Endodermal cell (in vitro differentiated cells): ENCODE measurements at places on chromosomes 3 and 15. TPM values are rescaled to one million over a fixed set of nuclear protein-coding genes. Genes with fewer than 3 reads are reported as not detected.

GXYLT2 gene
- 12.0 to 15.1 TPM (median 14.3 TPM) in 3 replicates for total RNA-seq

DNA sequence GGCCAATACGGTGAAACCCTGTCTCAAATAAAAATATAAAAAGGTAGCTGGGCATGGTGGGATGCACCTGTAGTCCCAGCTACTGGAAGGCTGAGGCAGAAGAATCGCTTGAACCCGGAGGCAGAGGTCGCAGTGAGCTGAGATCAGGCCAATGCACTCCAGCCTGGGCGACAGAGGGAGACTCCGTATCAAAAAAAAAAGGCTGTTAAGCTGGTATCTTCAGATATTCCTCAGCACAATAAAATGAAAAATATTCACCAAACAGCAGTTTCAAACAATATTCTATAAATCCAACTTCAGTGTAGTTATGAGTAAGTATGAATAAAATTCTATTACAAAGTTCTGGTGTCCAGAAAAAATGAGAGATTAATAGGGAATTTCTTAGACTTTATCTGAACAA lies 14.2 kb downstream of the DENND4A start:
- no peaks in the 10 kb centered on the region for H3K36me3 ChIP-seq
- H3K4me3 ChIP-seq = no peak overlapping the region
- H3K4me1 ChIP-seq = no peaks in the 10 kb centered on the region
- no peaks in the 10 kb centered on the region for H3K27me3 ChIP-seq

- H3K4me1 ChIP-seq = no peaks in the 10 kb centered on the region
- no peaks in the 10 kb centered on the region for H3K27me3 ChIP-seq
- no peaks in the 10 kb centered on the region for H3K36me3 ChIP-seq
- H3K27ac ChIP-seq = no peak overlapping the region
- no peak for DNase-seq
These were observed 749.4 kb downstream of the PLOD2 start for GRCh38 chr3:145411605-145412004.

GRCh38 chr3:134729649-134730048 lies 65.4 kb upstream of the EPHB1 start:
- H3K27ac ChIP-seq = no peak overlapping the region
- no peak overlapping the region for H3K4me3 ChIP-seq
- DNase-seq = no peak
- H3K27me3 ChIP-seq = peaks cover 8% of the 10 kb centered on the region
- H3K4me1 ChIP-seq = no peaks in the 10 kb centered on the region

DNA sequence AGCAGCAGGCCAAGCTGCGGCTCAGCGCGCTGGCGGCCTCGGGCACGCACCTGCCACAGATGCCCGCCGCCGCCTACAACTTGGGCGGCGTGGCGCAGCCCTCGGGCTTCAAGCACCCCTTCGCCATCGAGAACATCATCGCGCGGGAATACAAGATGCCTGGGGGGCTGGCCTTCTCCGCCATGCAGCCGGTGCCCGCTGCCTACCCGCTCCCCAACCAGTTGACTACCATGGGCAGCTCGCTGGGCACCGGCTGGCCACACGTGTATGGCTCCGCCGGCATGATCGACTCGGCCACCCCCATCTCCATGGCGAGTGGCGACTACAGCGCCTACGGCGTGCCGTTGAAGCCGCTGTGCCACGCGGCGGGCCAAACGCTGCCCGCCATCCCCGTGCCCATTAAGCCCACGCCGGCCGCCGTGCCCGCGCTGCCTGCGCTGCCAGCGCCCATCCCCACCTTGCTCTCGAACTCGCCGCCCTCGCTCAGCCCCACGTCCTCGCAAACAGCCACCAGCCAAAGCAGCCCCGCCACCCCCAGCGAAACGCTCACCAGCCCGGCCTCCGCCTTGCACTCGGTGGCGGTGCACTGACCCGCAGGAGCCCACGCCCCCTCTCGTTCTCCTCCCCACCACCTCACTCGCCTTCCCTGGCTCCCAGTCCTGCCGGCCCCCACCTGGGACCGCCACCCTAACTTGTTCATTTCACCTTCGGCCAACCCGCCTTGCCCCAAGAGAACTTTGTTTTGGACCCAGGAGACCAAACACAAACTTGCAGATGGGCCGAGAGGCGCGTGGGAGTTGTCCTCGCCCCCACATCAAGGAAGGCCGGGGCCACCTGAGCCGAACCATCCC lies 1.5 kb downstream of the FOXB1 start:
- no peaks in the 10 kb centered on the region for H3K36me3 ChIP-seq
- peaks cover 100% of the 10 kb centered on the region for H3K27me3 ChIP-seq
- peaks cover 16% of the 10 kb centered on the region for H3K4me1 ChIP-seq
- peak; percentile 67 for DNase-seq
- H3K27ac ChIP-seq = no peak overlapping the region

ADCY5 gene
- 5.2 to 12.5 TPM (median 6.9 TPM) in 3 replicates for total RNA-seq

- H3K27me3 ChIP-seq = peaks cover 16% of the 10 kb centered on the region
- H3K27ac ChIP-seq = no peak overlapping the region
- H3K4me1 ChIP-seq = peaks cover 2% of the 10 kb centered on the region
- DNase-seq = peak; percentile 25
- no peaks in the 10 kb centered on the region for H3K36me3 ChIP-seq
- no peak overlapping the region for H3K4me3 ChIP-seq
These were observed 21.7 kb downstream of the RPLP1 start for GRCh38 chr15:69474291-69474690.

GRK7 gene
- not detected in 3 replicates for total RNA-seq

GRCh38 chr3:46561511-46561910 lies 4.6 kb downstream of the LRRC2 start:
- H3K27me3 ChIP-seq = no peaks in the 10 kb centered on the region
- no peak overlapping the region for H3K27ac ChIP-seq
- peaks cover 17% of the 10 kb centered on the region for H3K4me1 ChIP-seq
- DNase-seq = no peak
